Stimulated activated CD8-positive, alpha-beta memory T cell treated with anti-CD3 and anti-CD28 coated beads, Interleukin-4, amount 100 ng/mL, for 4 hours (primary cell): ENCODE measurements at places on chromosomes 11 and 22.

GRCh38 chr11:76391021-76391420 is 9.9 kb downstream of the GVQW3 start:
- DNase-seq: no peak

DNA sequence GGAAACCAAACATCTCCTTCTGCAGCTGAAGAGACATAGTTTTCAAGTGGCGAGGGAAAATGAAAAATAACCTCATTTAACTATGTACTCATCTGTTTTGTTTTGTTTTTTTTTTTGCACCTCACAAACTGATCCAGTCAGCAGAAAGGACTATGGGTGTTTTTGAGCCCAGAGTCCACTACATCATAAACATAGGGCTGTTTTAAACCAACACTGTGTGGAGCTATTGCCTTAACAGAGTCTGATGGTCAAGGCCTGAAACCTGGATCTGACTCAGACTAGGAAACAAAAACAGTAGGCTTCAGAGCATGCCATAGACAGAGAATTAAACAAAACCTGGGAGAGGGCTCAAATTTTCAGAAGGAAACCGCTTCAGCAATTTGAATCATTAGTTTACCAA is 99.3 kb upstream of the FSHB start:
- DNase-seq: no peak

DNA sequence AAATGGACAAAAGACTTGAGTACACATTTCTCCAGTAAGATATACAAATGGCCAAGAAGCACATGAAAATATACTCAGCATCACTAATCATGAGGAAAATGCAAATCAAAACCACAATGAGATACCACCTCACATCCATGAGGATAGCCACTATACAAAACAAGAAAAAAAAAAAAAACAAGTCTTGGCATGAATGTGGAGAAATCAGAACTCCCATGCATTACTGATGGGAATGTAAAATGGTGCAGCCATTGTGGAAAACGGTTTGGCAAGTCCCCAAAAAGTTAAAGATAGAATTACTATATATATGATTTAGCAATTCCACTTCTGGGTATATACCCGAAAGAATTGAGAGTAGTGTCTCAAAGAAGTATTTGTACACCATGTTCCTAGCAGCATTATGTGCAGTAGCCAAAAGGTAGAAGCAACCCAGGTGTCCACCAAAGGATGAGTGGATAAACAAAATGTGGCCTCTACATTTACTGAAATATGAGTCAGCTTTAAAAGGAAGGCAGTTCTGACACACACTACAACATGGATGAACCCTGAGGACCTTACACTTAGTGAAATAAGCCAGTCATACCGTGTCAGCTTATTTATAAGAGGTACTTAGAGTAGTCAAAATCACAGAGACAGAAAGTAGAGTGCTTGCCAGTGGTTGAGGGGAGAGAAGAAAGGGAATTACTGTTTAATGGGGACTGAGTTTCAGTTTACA is 146.3 kb downstream of the WNT7B start:
- no peak for DNase-seq

GRCh38 chr11:12071574-12071973 is 38.8 kb upstream of the MICAL2 start:
- DNase-seq: no peak

DNA sequence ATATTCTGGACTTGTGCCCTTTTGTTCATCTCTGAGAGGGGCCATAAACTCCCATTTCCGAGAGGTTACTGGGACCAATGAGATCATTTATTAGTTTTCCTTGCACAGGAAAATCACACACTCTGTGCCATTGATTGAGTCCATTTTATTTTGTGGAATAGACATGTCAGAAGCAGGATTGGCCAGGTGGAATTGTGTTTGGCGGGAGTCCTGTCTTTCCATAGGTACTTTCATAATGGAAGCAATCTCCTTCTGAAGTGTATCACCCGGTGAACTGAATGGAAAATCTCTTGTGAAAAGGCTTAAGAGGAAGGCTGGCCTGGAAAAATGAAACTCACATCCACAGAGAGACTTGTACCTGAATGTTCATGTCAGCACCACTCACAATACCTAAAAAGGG is 63.0 kb upstream of the PARVG start:
- DNase-seq: no peak

GRCh38 chr11:61516675-61517572 is 8.4 kb downstream of the LRRC10B start:
- DNase-seq: no peak

GRCh38 chr11:36713715-36714114 is 115.7 kb upstream of the RAG2 start:
- no peak for DNase-seq

- peak; percentile 28 for DNase-seq
These were observed 10.4 kb upstream of the MRPL17 start for GRCh38 chr11:6693342-6694228.

- no peak for DNase-seq
These were observed 94.6 kb downstream of the IGLL1 start for GRCh38 chr22:23485490-23485889.

- no peak for DNase-seq
These were observed 133.1 kb upstream of the HSD17B12 start for GRCh38 chr11:43547430-43547831.

GRCh38 chr22:22773979-22774604 is 113.5 kb upstream of the IGLL5 start:
- no peak for DNase-seq
